ENCODE measurements at places on chromosomes 5 and 9.

DNA sequence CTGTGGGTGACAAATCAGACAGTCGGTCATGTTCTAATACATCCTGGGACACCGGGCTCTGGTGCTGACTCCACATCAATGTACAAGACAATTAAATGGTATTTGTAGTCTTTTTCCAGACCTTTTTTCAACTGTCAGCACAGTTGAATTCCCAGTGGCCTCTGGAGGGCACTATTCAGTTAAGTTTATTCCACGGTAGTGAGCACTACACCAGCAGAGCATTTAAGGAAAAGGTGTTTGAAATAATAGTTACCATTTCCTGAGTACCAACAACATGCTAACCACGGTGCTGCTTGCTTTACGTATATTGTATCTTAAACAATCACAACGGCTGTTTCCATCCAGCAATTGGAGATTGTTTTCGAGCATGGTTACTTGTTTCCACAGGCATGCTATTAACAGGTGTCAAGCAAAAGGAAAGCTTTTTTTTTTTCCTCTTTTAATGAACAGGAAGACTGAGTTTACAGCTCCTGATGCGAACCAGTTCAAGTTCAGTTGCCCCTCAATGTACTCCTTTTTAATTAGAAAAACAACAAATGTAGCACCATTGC is 186.7 kb downstream of the PDZD2 start:
- DNase-seq = peak; percentile 24

DNA sequence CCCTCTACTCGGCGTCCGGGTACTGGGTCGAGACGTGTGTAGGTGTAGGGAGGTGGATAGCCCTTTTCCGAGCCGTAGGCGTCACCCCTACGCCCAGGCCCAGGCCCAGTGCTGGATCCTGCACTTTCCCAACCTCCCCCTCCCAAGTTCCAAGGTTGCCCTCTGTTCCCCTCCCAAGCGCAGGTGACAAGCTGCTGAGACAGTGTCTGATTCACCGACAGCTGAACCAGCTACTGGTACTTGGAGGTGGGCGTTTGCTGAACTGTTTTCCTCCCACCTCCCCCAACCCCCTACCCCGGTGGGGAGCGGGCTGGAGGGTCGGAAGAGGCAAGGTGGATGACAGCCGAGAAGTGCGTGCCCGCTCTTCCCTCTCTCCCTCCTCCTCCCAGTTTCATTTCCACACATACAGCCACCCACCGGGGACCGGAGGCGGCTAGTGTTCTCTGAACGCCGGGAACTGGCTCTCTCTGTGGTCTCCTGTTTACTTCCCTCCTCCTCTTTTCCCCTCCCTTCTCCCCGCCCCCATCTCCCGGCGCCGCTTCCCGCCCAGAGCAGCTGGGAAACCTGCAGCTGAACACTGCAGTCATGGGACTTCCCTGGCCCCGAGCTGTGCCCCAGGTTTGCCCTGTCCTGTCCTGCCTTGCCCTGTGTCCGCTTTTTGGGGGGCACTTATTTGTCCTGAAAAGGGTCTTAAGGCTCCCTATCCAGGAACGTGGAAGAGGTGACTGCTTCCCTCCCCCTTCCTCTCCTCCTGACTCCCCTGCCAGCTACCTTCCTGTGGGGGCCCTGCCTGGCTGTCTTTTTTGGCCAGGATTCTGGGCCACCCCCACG is 6.2 kb upstream of the KLF9 start:
- DNase-seq = peak; percentile 61

GRCh38 chr9:129801504-129801903 is 1.5 kb upstream of the TOR1B start:
- DNase-seq = no peak

DNA sequence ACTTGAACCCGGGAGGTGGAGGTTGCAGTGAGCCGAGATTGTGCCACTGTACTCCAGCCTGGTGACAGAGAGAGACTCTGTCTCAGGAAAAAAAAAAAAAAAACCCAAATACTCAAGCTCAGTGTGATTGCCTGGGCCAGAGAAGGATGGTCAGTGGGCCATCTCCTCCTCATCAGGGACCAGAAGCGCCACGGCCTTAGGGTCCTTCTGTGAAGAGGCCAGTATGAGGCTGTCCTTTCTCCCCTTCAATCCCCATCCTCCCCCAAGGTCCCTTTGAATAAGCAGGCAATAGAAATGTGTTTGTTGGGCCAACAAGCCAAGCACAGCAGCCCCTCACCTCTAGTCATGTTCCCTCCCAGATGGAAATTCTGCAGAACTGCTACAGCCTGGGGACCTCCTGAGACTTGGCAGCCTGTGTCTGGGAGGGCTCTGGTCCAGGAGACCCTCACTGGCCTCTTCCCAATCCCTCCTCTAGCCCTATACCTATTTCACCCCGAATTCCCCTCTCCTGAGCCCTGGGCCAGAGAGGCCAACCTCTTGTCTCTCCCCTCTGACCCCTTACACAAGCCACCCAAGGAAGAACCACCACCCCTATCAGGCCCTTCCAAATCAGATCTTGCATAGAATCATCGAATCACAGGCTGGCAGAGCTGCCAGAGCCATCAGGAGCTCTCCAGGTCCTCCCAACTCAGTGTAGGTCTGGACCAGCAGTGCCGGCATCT is 1.0 kb downstream of the CSF1R start:
- DNase-seq = no peak

- DNase-seq = no peak
Measured at GRCh38 chr5:156182174-156182967, 144.6 kb upstream of the SGCD start.

DNA sequence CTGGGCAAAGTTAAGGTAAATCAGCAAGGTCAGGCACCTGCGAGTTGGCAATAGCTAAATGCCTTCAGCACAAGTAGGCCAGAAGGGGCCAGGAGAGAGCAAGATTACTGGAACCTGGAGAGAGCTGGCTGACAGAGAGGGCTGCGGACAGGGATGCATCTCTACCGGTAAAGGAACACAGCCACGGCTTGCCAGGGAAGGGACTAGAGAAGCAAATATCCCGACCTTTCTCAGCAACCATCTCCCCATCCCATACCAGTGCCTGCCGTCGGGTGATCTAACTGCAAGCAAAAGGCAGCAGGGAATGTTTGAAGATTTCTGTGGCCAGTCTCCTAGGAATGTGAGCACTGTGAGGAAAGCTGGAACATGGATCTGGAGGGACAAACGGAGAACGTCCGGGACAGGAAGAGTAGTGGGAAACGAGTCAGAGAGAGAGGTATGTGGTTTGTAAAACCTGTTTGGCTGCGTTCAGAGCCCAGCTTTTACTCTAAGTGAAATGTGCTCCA is 15.9 kb upstream of the ABLIM3 start:
- no peak for DNase-seq
